Endothelial cell of umbilical vein (primary cell): ENCODE measurements at places on chromosomes 11 and 22. TPM values are rescaled to one million over a fixed set of nuclear protein-coding genes. Genes with fewer than 3 reads are reported as not detected.
A peak's percentile ranks its signal among the peaks of the same experiment; 100 is the strongest.

- DNase-seq = no peak
Measured at GRCh38 chr22:27099946-27100722, 442.7 kb downstream of the MIAT start.

The GRK3 gene
- total RNA-seq = 3.0 and 4.4 TPM in 2 replicates

The SCN3B gene
- 1.4 and 1.5 TPM in 2 replicates for total RNA-seq

DNA sequence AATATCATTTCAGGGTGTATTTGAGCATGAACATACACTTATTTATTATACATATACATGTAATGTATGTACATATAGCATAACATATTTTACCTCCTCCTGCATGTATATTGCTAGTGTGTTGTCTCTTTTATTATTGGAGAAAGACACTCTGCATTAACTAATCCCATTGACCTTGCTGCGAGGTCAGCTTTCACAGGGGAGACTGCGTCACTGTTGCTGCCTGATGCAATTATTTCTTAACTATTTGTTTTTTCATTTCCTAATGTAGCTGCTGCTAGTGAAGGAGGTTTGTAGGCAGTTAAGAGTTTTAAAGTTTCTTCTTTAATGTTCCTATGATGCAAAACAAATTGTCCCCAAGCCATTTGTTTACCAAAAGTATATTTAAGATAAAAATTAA is 185.4 kb upstream of the CNTN5 start:
- no peak for DNase-seq

The IFITM1 gene
- 4.0 and 11.5 TPM in 2 replicates for total RNA-seq

- DNase-seq = peak; percentile 60
Measured at GRCh38 chr22:30212363-30212995, 34.1 kb downstream of the LIF start.
